ENCODE measurements at places on chromosomes 3 and 15.

DNA sequence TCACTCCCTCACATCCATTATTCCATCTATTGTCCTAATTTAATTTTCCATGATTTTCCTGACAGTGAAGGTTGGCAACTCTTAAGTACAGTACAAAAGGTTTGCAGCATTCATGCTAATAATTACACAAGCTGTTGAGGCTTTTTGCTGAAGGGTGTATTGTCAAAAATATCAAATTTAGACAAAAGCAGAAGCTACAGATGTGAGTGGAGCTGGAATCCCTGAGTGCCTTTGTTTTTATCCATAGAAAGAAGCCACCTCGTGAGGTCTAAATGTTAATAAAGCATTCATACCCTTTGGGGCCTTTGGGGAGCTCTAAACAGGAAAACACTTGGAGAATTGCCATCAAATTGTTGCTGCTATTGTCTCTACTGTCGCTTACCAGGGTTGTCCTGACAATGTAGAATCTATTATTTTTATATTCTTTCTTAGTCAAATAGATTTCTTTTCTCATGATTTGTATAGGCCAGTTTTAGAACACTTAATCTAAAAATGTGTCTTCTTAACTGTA is 185.8 kb upstream of the ROBO1 start:
- DNase-seq = no peak

GRCh38 chr3:154384479-154384878 is 45.5 kb downstream of the GPR149 start:
- DNase-seq = no peak

GRCh38 chr3:141067206-141067974 is 16.2 kb downstream of the SPSB4 start:
- DNase-seq = no peak

- DNase-seq = no peak
These were observed 715 bp downstream of the MCCC1 start for GRCh38 chr3:183098536-183099025.

- no peak for DNase-seq
These were observed 177.5 kb downstream of the GRM7 start for GRCh38 chr3:7038394-7038793.

DNA sequence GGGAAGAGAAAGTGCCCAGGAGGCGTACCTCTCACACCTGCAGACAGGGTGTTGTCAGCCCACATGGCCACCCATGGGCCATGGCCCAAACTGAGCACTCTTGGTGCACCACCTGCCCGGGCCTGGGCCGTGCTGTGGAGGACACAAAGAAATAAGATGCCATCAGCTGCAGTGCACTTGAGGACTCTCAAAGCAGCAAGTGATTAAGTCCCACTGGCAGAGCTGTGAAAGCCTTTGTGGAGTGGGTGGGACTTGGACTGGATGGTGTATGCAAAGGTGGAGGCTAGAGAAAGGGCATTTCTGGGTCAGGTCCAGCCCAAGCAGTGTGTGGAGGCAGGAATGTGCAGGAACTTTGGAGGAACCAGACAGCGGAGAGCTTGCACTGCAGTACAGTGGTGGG is 122.3 kb downstream of the MEGF11 start:
- no peak for DNase-seq
